ENCODE measurements at places on chromosomes 5 and 9.

GRCh38 chr9:128394379-128395168, 23.4 kb downstream of the URM1 start:
- no peak for DNase-seq

DNA sequence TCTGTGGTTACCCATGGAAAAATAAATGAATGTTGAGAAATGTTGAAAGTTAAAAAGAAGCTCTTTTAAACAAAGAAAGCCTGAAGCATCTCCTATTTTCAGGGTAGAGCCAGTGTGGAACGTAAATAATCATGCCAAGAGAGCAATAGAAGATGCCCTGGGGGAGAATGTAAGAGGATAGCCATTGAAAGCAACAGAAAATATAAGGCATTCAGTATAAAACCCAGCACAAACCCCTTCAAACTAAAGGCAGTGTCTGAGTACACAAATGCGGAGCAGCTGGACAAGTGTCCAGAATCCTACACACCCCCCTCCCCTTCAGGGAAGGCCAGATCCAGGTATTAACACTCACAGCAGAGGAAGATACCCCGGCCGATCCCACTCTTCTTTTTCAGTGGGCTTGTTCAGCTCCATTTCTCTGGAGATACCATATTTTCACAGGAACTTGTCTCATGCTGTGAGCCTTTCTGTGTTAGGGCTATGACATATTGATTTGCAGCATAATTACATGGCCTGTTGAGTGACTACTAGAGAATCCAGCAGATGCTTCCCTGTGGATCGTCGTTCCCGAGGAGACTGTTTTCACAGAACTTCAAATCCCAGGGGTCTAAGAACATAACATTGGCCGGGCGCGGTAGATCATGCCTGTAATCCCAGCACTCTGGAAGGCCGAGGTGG, 101.2 kb downstream of the PLK2 start:
- DNase-seq, result no peak

DNA sequence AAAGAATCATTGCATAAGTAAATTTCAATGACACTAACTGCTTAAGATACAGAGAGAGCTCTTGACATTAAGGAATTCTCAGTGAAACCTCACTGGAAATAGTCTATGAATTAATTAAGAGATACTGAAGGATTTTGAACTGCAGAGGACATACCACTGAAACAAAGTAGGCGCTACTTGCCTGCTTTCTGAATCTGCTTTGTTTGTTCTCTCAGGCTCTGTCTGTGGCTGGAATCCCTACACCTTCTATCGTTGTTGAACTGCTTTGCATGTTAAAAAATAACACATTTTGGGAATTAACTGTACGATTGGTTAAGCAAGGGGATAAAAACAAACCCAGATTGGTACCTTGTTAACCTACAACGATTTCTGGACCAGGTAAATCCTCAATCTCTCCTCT, 435.2 kb downstream of the PDE4D start:
- DNase-seq, result no peak

- no peak for DNase-seq
Observed at GRCh38 chr9:32072570-32072969, 311.9 kb upstream of the ACO1 start.

Data from stimulated activated CD8-positive, alpha-beta memory T cell treated with anti-CD3 and anti-CD28 coated beads, Interleukin-7, amount 100 ng/mL, for 1 hour (primary cell).